Forelimb muscle (tissue), 1 donor: ENCODE measurements at places on chromosomes 13 and 19. TPM values are rescaled to one million over a fixed set of nuclear protein-coding genes. Genes with fewer than 3 reads are reported as not detected.

LILRB1 gene
- polyA plus RNA-seq = 1.1 TPM

MBD3L3 gene
- polyA plus RNA-seq = not detected

CEACAM1 gene
- polyA plus RNA-seq = 2.6 TPM

HSPBP1 gene
- 25.6 TPM for polyA plus RNA-seq

C3 gene
- 3.4 TPM for polyA plus RNA-seq

ZNF20 gene
- polyA plus RNA-seq = 2.1 TPM

CEACAM8 gene
- 0.18 TPM for polyA plus RNA-seq
